ENCODE measurements at places on chromosomes 5 and 9. TPM values are rescaled to one million over a fixed set of nuclear protein-coding genes. Genes with fewer than 3 reads are reported as not detected.
A peak's percentile ranks its signal among the peaks of the same experiment; 100 is the strongest.

- DNase-seq, result no peak
Measured at GRCh38 chr9:89491694-89492093, 6.2 kb downstream of the SEMA4D start.

DNA sequence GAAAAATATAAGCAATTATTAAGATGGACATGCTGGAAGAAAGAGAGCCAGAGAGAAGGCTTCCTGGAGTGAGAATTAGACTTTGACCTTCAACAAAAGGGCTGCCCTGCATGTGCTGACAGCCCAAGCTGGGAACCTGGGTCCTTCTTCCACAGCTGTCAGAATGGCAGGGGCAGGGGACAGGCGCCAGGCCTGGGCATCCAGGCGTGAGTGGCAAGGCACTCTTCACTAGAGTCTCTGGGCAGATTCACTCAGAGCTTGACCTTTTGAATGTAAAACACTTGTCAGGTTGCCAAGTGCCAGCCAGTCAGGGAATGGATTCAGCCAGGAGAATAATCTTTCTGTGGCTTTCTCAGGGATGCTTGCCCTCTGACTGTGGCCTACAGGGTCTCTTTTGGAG, 119.1 kb upstream of the CLINT1 start:
- DNase-seq, result no peak

Gene RALGPS1
- 8.3 TPM for total RNA-seq

Gene TNIP1
- 339 TPM for total RNA-seq

- no peak for DNase-seq
Measured at GRCh38 chr9:117779760-117780159, 75.6 kb downstream of the TLR4 start.

GRCh38 chr9:132443951-132444607, 34.1 kb downstream of the CFAP77 start:
- DNase-seq, result no peak

GRCh38 chr9:3323714-3324113, 202.1 kb downstream of the RFX3 start:
- no peak for DNase-seq

DNA sequence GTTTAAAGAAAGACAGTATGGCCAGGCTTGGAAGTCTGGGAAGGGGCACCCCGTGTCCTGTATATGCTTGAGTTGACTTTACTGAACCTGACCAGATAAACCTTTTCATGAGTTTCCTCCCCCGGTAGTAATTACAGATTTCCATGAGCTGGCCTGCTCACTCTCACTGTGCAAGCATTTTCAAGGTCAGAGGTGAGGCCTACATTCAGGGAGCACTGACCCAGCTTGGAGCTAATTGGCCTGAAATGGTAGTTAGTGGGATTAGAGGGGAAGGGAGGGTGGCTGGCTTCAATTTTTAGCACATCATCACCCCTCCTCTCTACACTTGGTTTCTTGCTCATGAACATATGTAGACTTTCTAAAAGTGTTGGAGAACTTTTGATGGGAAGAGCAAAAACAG, 99.2 kb downstream of the PSAT1 start:
- no peak for DNase-seq

Gene LECT2
- total RNA-seq, result not detected

DNA sequence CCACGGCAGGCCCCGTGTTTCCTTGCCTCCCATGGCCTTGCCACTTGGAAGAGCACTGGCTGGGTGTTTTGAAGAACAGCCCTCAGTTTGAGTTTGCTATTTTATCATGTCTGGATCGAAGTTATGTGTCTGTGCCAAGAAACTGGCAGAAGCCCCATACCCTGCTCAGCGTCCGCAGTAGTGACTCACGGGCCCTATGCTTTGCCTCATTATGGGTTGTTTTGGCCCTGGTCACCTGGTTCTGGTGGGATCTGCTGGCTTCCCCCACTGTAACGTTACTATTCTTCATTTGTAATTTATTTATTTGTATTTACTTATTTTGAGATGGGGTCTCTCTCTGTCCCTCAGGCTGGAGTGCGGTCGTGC, 42.3 kb upstream of the NKD2 start:
- no peak for DNase-seq

GRCh38 chr5:96090215-96090614, 128.6 kb upstream of the ELL2 start:
- no peak for DNase-seq

DNA sequence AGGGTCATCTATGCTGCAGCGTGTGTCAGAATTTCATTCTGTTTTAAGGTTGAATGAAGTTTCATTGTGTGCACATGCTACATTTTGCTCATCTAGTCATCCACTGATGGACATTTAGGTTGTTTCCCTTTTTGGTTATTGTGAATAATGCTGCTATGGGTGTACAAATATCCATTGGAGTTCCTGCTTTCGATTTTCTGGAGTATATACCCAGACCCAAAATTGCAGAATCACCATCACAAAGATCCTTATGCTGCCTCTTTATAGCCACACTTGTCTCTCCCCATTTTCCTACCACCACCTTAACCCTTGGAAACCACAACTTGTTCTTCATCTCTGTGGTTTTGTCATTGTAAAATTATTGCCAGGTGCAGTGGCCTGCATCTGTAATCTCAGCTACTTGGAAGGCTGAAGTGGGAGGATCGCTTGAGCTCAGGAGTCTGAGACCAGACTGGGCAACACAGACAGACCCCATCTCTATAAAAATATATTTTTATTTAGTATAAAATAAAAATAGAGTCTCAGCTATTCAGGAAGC, 166.2 kb downstream of the HSD17B3 start:
- DNase-seq, result no peak

DNA sequence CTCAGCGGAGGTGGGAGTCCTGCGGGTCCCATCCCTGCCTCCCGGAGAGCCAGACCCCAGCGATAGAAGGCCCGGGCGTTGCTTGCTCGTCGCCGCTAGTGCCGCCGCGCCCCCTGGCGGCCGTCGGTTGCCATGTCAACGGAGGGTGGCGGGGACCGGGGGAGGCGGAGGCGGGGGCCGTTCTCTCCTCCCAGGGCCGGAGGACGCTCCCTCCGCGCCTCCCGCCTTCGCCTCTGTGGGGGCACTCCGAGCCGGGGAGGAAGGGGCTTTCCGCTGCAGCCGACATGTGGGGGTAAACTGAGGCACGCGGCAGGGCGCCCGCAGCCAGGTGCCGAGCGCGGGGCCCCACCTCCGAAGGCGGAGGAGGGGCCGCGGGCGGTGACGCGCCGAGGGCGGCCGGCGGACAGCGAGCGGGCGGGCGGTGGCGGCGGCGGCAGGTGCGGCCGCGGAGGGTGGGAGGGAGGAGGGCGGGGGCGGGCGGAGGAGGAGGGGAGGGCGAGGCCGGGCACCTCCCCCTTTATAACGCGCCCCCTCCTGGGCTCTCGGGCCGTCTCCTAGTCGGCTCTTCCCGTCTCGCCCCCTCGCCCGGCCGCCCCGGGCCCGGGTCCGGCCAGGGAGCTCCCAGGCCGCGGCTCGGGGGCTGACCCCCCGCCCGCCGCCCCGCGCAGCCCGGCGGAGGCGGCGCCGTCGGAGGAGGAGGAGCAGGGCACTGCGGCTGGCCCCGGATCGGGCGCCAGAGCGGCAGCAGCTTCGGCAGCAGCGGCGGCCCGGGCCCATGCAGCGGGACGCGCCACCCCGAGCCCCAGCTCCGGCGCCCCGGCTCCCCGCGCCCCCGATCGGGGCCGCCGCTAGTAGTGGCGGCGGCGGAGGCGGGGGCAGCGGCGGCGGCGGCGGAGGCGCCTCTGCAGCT, 556 bp upstream of the CDK9 start:
- DNase-seq, result peak; percentile 82

- DNase-seq, result no peak
Measured at GRCh38 chr9:72905514-72906480, 47.1 kb downstream of the ALDH1A1 start.

- no peak for DNase-seq
Measured at GRCh38 chr9:78215706-78216105, 20.2 kb upstream of the CEP78 start.

GRCh38 chr9:111957856-111958631, 61.4 kb downstream of the UGCG start:
- DNase-seq, result peak; percentile 32

- no peak for DNase-seq
Measured at GRCh38 chr5:5363045-5363444, 59.4 kb upstream of the ICE1 start.

DNA sequence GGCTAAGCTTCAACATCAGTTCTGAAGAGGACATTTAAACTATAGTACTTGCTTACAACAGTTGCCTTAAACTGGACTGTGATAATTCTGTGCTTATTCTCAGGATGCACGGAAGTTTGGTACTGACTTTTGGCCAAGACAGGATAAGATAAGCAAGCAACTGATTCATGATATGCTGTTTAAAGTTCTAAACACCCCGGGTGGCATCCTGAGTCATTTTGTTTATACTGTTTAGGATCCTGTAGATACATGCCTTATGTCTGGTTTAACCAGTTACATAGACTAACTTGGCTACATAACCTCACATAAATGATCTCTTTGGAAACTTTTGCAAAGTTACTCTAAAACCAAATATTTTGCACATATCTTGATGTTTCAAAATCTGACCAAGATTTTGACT, 95.9 kb downstream of the CDH9 start:
- DNase-seq, result no peak

Gene SV2C
- 0.88 TPM for total RNA-seq

Gene ENTREP1
- 1.8 TPM for total RNA-seq

Gene LHX6
- not detected for total RNA-seq

- no peak for DNase-seq
Measured at GRCh38 chr5:150295741-150296486, 6.3 kb upstream of the CAMK2A start.

GRCh38 chr9:112569186-112569585, 82.6 kb downstream of the KIAA1958 start:
- no peak for DNase-seq

Gene C9orf43
- 0.51 TPM for total RNA-seq

DNA sequence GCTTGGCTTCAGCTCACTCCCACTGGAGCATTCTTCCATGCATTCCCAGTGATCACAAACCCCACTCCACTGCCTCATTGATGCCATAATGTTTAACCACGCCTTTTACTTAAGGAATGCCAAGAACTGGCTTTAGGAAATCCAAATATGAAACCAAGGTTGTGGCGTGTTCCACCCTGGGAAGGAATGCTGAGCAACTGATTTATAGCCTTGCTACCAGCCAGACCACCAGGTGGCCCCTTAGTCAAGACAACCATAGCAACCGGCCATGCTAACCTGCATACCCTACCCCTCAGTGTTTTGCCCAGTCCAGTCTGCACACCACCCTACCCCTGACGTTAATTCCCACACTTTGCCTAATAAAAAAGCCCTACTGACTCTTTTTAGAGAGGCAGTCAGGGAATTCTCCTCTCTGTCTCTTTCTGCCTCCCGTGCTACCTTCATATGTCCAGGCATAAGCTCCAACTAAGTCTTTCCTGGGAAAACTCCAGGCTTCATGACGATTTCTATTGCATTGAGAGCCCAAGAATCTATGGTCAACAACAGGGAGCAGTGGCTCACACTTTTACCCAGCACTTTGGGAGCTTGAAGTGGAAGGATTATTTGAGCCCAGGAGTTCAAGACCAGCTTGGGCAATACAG, 27.0 kb upstream of the PRRC2B start:
- peak; percentile 40 for DNase-seq

DNA sequence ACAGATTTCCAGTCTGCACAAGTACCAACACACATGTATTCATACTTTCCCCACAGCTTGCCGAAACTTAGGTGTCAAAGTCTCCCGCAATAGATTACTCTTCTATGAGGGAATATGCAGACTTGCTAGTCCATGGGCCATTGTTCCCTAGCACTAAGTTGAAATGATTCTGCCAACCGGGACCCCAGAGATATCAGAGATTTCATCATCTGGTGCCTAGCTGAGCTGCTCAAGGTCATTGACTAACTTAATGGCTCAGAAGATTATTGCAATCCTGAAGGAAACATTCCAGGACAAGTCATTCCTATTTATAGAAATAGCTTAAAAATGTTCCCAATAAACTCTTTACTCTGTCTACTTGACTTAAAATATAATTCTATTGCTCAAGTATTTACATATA, 202.6 kb downstream of the PIK3R1 start:
- DNase-seq, result no peak

DNA sequence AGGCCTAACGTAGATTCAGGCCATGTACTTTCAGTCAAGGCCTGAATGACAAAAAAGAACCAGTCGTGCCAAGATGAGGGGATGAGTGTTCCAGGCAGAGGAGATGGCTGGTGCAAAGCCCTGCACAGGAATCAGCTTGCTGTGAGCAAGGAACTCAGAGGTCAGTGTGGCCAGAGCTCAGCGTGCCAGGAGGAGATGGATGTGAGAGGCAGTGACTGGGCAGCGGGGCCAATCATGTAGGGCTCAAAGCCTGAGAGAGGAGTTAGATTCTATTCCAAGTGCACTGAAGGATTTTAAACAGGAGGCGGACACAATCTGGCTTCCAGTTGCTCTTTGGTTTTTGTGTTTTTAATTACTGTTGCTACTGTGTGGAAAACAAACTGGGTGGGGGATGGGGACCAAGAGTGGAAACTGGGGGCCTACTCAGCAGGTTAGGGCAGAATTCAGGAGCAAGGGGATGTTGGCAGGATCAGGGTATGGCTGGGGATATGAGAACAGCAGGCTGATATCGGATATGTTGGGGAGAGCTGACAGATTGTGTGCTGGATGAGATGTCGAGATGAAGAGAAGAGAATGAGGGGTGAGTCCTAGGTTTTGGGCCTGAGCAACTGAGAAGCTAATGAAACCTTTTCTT, 64.3 kb downstream of the ANGPTL2 start:
- no peak for DNase-seq

- DNase-seq, result no peak
Measured at GRCh38 chr9:107895501-107896001, 406.0 kb upstream of the KLF4 start.

- peak; percentile 80 for DNase-seq
Measured at GRCh38 chr5:87924436-87924835, 344.2 kb downstream of the TMEM161B start.

GRCh38 chr9:97627624-97628023, 5.5 kb downstream of the TSTD2 start:
- no peak for DNase-seq

DNA sequence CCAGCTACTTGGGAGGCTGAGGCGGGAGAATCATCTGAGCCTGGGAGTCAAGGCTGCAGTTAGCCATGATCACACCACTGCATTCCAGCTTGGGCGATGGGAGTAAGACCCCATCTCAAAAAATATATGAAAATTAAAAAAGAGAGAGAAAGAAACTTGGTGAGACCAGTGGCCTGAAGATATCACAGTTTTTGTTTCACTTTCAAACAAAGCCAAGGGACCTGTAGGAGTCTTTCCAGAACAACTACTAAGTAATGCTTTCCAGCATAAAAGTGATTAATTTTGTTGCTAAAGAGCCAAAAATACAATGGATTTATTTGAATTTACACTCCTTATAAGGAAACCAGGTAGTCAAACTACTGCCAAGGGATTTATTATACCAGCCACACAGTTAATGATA, 23.5 kb downstream of the GKAP1 start:
- no peak for DNase-seq

Gene PCDHA9
- 0.59 TPM for total RNA-seq

Gene EPB41L4B
- 5.8 TPM for total RNA-seq

DNA sequence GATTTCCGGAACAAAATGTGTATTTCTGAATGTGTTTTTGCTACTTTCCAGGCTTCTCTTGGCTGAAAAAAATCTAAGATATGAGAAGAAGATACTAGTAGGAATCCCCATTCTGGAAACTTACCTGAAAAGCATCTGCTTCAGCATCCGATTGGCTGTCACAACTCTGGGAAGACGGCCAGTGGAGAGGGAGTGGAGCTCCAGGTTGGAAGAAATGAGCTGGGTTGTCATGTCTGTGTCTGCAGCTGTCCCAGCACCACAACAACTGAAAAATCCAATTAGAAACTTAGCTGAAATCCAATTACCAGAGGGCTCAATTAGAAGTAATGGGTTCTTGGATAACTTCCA, 3.0 kb downstream of the PSMB7 start:
- no peak for DNase-seq

Gene IFNA1
- not detected for total RNA-seq
